NCI-H2227 treated with DMSO at 0.1 percent for 48 hours (cell line): ENCODE measurements at places on chromosomes 4 and X.

DNA sequence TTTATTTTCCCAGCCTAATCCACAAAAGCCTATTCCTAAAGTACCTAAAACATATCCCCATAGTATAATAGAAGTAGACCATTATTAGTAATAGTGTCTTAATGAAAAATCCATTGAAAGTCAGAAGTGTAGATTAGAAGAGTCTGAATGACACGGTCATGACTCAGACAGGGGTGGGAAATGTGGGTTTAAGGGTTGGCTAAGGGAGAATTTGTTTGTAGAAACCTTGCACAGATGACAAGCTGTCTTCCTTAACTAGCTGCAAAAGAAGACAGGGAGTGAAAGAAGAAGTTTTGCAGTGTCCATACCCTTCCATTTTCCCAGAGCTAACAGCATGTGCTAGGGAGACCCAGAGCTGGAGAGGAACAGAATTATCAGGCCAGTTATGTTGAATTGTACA lies 242.7 kb upstream of the ETNPPL start:
- DNase-seq, result no peak

DNA sequence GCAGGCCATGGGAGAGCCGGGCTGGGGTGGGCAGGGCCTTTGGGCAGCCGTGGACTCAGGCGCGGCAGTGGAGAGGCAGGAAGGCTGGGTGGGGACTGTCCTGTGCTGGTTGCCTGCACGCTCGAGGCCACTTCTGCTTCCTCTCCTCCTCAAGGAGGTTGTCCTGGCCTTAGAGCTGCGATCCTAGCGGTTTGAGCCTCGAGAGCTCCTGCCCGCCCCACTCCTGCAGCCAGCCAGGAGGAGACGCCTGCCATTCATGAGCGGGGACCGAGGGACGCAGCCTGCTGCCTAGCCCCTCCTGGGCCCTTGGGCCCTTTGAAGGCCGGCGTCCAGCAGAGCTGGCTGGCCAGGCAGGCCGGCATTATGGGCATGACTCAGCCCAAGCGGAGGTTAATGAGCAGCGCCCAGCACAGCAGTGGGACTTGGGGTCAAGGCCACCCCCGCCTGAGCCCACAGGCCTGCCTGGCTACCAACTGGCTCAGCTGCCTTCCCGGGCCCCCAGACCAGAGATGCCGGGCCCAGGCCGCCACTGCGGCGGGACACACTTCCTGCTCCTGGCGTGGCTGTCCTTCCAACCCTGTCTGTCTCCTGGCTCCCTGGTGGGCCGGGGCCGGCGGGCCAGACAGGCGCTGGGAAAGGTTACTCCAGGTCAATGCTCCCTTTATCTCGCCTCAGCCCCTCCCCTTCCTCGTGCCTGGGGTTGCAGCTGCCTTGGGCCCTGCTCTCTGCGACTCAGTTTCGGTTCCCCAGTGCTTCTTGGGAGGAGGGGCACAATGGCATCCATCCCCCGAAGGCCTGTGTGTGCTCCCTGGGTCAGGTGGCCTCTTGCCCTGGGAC lies 1.8 kb downstream of the ABCD1 start:
- DNase-seq, result no peak

DNA sequence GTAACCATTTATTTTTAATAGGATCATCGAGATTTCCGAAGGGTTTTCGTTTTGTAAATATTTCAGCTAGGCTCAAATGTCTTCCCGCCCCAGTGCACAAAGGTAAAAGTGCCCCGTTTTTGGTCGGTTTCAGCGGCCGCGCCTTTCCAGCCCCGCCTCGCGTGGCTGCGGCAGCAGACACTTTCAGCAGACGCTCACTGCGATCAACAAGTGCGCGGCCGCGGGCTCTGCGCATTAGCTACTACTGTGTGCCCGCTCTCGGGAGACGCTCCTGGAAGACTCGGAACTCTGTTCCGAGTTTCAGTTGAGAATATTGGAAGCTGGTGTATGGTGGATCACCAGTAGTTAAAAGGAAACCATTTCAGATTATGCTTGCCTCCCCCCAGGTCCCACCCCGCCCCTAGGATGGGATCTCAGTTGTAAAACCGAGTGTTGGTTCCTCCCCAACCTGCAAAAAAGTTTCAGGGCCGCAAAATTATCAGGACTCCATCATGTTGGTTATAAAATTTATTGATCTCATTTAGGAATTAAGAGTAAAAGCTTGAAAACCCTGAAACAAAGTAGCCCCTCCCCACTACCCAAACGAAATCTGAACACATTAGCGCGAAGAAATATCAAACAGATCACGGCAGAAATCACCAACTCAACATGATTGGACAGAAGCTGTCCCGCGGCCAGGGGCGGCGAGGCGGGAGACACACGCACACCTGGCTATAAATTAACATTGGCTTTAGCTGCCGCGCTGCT lies 2.2 kb downstream of the SOX3 start:
- no peak for DNase-seq

- peak; percentile 73 for DNase-seq
These were observed 95.1 kb downstream of the USP9X start for GRCh38 chrX:41180194-41180908.

- no peak for DNase-seq
These were observed 6.5 kb upstream of the PRKG2 start for GRCh38 chr4:81221303-81222081.

DNA sequence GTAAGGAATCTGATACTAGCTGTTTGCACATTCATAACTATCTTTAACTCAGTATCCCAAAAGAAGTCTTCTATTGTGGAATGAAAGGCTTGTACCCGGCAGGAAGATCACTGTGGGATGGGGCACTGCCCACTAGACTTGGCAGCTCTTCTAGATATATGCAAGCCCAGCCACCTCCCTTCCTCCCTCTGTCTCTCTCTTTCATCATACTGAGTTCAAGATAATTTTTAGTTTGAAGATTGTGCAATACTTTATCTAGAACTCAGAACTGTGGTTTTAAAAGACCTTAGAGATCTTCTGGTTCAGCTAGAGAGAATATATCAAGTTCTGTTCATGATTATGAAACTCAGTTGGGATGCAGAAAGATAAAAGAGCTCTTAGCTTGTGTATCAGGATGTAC lies 22.5 kb upstream of the GPR34 start:
- DNase-seq, result no peak

GRCh38 chr4:86493460-86493859 lies 100.7 kb upstream of the PTPN13 start:
- DNase-seq, result no peak
